CD8-positive, alpha-beta T cell (primary cell): ENCODE measurements at places on chromosomes 1 and 21. TPM values are rescaled to one million over a fixed set of nuclear protein-coding genes. Genes with fewer than 3 reads are reported as not detected.

GRCh38 chr1:47456250-47456649 is 18.4 kb downstream of the FOXD2 start:
- DNase-seq: no peak

DNA sequence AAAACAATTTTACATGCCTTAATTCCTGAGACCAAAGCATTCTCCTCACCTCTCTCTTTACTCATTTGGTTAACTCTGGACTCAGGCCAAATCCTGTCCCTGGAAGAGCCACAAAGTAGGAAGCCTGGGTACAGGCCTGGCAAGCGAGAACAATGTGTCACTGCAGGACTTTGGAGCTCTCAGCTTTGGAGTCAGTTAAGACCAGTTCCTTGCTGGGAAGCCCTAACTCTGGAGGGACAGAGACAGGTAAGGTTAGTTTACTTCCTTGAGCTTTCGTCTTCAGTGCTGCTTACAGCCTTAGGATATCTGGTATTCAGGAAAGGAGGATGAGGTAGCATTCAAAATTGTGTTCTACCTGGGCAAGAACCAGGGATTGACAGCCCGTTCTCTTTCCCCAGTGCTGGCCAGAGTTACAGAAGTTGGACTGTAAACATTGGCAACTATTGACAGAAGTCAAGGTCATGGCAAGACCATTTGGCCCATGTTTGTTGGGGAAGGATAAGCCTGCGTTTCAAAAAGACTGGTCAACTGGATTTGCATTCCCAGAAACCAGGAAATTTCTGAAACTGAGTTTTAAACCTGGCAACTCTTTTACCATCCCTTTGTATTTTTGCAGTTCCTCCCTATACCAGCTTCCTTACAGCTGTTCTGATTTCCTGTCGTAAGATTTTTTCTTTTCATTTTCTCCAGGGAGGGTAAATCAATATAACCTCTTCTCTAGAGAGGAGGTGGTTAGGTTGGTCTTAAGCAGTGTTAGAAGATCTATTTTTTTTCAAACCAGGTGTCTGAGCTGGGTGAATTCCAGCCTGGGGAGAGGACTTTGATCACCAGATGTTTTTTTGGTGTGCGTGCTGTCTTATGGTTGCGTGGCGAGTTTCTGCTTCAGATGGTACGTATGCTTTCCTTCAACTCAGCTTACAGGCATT is at the start of gene C4BPB:
C4BPB (plus strand) TSS at position 160 of the 926 bp plus-strand sequence; CDS start at position 832, 672 bp downstream.
- DNase-seq: no peak

DNA sequence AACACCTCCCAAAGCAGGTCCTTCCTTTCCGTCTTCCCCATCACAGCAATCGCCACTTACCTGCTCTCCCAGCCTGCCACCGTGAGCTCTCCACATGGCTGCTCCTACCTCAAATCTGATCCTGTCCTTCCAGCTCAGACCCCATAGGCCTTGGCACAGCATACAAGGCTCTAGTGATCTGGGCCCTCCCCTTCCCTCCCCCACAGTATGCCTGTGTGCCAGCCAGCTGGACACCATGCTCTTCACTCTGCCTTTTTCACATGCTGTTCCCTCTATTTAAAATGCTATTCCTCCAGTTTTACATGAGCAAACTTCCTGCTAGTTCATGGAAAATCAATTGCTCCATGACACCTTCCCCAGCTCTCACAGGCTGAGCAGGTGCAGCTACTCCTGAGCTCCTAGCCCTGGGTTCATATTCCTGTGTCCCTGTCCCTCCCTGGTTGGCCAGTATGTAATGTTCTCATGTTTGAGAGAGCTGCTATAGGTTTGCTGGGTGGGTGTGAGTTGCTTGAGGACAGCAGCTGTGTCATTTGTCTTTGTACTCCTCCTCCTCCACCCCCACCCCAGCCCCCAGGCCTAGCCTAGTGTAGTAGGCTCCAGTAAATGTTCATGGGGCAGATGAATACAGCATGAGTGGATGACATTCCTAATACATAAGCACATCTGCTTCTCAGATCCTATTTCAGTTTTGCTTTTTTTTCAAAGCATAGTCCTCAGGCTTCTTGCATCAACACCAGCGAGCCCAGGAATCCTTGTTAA is 6.3 kb upstream of the TNNT2 start:
- DNase-seq: no peak

- no peak for DNase-seq
Observed at GRCh38 chr1:163273766-163274441, 47.9 kb upstream of the NUF2 start.

Gene RGS8
- not detected for total RNA-seq

Gene OR6K3
- total RNA-seq: not detected
